Endothelial cell of coronary artery (primary cell): ENCODE measurements at places on chromosomes 4 and X. TPM values are rescaled to one million over a fixed set of nuclear protein-coding genes. Genes with fewer than 3 reads are reported as not detected.

Gene SYNPO2
- 0.09 and 0.85 TPM in 2 replicates for total RNA-seq

Gene RAI2
- 0.09 TPM in 1 of 2 replicates, not detected in the other for total RNA-seq

Gene ASMT
- total RNA-seq, result not detected in 2 replicates

Gene PARM1
- total RNA-seq, result under 0.01 and 0.47 TPM in 2 replicates

Gene FATE1
- total RNA-seq, result not detected in 2 replicates

Gene POU3F4
- total RNA-seq, result not detected in 2 replicates

Gene RGN
- total RNA-seq, result 0.27 and 0.66 TPM in 2 replicates

Gene TSR2
- 15.2 and 17.5 TPM in 2 replicates for total RNA-seq

Gene RTL9
- total RNA-seq, result not detected in 2 replicates

Gene TMEM150C
- total RNA-seq, result 1.4 and 3.0 TPM in 2 replicates

Gene UGT2B10
- not detected in 2 replicates for total RNA-seq
